DMS 273 treated with DMSO at 0.1 percent for 48 hours (cell line): ENCODE measurements at places on chromosomes 2 and 18.

GRCh38 chr18:62186499-62186773 lies 420 bp downstream of the PIGN start:
- no peak for DNase-seq

DNA sequence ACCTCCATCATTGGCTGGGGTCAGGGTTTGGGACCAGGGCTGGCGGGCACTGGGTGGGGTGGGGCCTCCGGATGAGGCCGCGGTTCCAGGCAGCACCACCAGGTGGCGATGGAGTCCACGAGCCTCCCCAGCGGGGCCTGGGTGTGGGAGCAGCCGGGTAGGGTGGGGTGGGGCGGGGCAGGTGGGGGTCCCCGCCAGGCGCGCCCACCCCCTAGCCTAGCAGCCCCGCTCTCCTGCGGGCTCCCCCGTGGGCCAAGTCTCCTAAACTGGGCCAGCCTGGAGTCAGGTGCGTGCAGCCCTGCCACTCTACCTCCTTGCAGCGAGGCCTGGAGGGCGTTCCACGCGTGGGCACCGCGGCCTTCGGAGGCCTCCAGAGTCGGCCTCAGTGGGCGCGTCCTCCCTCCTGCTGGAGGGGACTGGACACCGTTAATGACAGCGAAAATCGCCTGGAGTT lies 187.5 kb downstream of the TWIST2 start:
- DNase-seq, result no peak

DNA sequence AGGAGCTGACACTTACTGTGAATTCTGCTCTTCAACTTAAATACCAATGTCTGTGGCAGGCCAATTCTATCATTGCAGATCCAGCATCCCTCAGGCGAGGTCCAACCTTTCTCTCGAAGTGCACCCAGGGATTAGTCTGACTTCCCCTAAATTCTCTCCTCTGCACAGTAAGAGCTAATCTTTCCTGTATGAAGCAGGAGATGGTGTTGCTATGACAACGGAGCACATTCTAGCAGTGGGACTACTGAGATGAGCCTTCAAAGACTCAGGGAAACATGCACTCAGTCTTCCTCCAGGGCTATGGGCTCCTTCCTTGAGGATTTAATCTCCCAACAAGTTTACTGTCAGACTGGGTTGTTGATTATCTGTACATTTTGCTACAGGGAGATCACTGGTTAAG lies 176.3 kb downstream of the NOL4 start:
- no peak for DNase-seq

- DNase-seq, result no peak
Measured at GRCh38 chr2:97816411-97816810, 103.0 kb downstream of the ZAP70 start.

GRCh38 chr18:31983976-31984375 lies 34.6 kb upstream of the RNF125 start:
- no peak for DNase-seq

DNA sequence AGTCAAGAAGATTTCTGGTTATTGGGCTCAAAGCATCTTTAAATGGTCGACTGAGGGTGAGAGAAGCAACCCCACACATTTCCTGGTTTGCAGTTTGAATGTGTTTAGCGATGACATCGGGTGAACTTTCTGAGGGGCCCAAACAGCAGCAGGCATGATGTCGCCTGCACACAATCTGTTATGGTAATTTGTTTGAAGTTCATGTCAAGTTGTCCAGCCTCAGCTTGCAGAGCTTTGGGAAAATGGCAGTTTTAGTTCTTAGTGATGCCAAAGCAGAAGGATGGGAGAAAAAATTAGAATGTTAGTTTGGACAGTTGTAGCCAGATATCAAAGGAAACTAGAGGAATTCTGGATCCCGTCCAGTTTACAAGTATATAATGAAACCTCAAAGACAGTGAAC lies 284.6 kb downstream of the MBD5 start:
- peak; percentile 65 for DNase-seq

- no peak for DNase-seq
Measured at GRCh38 chr2:162127422-162127821, 24.6 kb downstream of the GCG start.

DNA sequence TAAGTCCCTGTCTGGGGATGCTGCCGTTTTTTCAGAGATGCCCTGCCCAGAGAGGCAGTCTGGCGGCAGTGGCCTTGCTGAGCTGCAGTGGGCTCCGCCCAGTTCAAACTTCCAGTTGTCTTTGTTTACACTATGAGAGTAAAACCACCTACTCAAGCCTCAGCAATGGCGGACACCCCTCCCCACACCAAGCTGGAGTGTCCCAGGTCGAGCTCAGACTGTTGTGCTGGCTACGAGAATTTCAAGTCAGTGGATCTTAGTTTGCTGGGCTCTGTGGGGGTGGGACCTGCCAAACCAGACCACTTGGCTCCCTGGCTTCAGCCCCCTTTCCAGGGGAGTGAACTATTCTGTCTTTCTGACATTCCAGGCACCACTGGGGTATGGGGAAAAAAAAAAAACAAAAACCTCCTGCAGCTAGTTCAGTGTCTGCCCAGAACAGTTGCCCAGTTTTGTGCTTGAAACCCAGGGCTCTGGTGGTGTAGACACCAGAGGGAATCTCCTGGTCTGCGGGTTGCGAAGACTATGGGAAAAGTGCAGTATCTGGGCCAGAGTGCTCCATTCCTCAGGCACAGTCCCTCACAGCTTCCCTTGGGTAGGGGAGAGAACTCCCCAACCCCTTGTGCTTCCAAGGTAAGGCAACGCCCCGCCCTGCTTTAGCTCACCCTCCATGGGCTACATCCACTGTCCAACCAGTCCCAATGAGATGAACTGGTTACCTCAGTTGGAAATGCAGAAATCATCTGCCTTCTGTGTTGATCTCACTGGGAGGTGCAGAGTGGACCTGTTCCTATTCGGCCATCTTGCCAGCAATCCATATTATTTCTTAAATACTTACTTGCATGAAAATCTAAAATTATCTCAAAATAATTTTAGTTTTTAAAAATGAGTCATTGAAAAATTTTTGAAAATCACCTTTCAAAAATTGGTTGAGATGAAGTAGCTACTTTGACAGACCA lies 338.0 kb downstream of the OSR1 start:
- no peak for DNase-seq

DNA sequence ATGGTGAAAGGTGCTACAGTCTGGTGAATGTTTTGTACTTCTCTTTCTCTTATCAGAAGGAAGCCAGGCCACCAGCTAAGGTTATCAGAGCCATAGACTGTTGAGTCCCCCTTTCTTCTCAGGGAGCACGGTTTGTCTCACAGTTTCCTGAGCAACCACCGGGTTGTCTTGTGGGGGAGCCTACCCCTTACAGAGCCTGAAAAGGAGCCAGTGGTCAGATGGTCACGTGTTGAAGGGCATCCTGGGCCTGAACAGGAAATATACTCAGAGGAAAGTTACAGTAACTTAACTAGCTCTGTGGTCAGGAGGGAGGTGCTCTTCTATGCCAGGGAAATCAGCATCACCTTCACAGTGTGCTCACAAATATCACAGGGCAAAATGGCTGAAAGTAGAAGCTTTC lies 11.6 kb downstream of the CD28 start:
- no peak for DNase-seq

- DNase-seq, result peak; percentile 88
Measured at GRCh38 chr2:42890791-42891355, 98.5 kb upstream of the HAAO start.

DNA sequence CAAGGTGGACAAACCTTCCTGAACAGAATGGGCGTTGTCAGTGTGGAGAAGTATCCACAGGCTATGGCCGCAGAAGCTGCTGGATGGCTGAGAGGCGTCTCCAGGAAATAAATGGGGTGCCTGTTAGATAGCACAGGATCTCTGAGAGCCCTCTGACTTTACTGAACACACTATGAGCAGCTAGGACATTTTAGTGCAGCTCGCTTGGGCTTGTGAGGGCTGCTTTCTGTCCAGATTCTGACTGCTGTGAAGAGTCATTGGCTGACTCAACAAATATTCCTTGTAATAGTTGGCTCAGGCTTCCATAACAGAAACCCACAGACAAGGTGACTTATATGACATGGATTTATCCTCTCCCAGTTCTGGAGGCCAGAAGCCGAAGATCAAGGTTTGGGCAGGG lies 100.2 kb upstream of the SNTG2 start:
- DNase-seq, result no peak

- DNase-seq, result no peak
Measured at GRCh38 chr2:99451280-99451679, 38.5 kb downstream of the REV1 start.

GRCh38 chr2:109331896-109332848 lies 203.2 kb downstream of the SH3RF3 start:
- DNase-seq, result peak; percentile 21

GRCh38 chr2:178747767-178748166 lies 59.5 kb downstream of the TTN start:
- no peak for DNase-seq

- no peak for DNase-seq
Measured at GRCh38 chr2:70675862-70676261, 92.1 kb downstream of the ADD2 start.

DNA sequence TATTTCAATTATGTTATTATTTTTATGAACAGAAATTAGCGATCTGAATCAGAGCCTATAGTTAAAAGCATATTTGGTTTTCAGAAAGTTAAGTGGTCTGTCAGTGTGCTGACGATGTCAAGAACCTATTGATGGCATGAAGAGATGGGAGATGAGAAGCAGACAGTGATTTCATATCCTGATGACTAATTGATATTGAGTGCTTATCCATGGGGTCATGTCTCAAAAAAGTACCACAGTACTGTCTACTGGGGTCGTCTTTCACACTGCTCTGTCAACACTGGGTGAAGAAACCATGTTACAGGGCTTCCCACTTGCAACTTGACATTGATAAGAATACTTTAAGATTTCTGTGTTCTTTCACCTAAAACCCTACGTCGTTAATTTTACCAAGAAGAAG lies 297.1 kb downstream of the AFF3 start:
- no peak for DNase-seq

DNA sequence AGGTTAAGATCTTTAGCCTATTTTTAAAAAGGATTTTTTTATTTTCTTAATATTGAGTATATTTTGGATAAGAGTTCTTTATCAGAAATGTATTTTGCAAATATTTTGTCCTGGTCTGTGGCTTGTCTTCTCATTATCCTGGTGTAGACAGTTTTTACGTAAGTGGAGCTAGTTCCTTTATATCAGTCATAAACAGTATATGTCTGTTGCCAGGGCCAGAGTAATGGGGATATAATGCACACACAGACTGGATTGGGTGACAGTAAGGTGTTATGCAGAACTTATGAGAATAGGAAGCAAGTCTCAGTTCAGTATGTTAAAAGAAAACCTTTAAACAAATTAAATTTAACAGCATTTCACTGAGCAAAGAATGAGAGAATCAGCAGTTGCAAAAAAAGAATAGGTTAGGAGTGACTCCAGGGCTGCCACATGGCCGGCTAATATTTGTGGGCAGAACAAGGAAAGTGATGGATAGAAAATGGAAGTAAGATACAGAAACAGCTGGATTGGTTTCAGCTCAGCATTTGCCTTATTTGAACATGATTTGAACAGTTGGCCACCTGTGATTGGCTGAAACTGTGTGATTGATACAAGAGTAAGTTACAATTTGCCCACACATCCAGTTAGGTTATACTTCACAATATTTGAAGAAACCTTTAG lies 61.1 kb upstream of the ZNG1B start:
- DNase-seq, result no peak

- DNase-seq, result no peak
Measured at GRCh38 chr2:58508006-58508405, 266.9 kb upstream of the FANCL start.

- DNase-seq, result no peak
Measured at GRCh38 chr2:85527787-85528186, 11.2 kb upstream of the MAT2A start.

DNA sequence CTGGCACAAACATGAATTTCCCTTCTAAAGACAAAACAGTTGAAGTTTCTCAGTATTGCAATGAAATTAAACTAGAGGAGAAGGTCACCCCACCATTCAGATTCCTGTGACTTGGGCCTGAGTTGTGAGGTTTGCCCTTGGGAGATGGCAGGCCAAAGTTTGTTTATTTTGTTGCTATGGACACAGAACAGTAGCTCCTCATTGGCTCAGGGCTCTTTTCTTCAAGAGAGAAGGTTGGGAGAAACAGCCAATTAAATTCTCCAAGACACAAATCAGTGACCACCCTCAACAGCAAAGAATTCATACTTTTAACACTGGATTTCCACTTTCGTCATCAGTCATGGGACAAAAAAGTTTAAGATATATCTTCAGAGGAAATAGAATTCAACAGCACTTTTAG lies at the start of gene FLACC1:
Gene FLACC1, minus strand, starts transcription at position 125 of the 400 bp plus-strand sequence. CDS start 5,941 bp downstream, outside the sequence.
- DNase-seq, result no peak

DNA sequence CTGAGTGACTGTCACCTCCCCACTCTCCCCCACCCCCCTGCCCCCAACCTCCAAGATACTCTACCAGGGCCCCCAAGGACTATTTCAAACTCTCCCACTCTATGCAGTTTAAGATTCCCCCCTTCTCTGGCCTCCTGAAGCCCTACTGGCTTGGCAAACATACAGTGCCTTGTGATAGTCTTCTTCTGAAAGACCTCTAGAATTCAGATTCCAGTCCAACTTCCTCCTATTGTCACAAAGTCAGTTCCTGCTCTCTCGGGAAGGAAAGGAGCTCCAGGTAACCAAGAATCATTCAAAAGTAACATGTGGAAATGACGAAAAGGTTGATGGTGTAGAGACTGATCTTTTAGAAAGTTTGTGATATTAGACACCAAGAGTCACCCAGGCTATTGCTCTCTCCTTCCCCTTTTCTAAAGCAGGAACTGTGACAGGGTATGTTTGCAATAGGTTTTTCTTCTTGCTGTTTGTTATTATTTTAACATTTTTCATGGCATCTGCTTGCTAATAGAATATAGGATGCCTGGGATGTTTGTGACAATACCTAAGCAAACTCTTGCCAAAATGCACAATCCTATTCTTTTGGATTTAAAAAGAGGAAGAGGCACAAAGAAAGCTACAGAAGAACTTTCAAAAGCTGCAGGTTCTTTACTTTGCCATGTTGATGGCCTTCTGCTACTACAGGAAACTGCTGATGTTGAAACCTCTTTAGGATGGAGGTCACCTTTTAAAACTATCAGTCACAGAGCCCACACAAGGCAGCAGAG lies 93.5 kb upstream of the MGAT4A start:
- DNase-seq, result no peak
